ENCODE measurements at places on chromosomes 16 and 17. TPM values are rescaled to one million over a fixed set of nuclear protein-coding genes. Genes with fewer than 3 reads are reported as not detected.
A peak's percentile ranks its signal among the peaks of the same experiment; 100 is the strongest.

Gene PPY
- not detected for total RNA-seq

Gene IGF2BP1
- total RNA-seq = not detected

Gene ZFPM1
- total RNA-seq = 10.8 TPM

Gene EPN3
- not detected for total RNA-seq

Gene C17orf107
- total RNA-seq = 5.7 TPM

DNA sequence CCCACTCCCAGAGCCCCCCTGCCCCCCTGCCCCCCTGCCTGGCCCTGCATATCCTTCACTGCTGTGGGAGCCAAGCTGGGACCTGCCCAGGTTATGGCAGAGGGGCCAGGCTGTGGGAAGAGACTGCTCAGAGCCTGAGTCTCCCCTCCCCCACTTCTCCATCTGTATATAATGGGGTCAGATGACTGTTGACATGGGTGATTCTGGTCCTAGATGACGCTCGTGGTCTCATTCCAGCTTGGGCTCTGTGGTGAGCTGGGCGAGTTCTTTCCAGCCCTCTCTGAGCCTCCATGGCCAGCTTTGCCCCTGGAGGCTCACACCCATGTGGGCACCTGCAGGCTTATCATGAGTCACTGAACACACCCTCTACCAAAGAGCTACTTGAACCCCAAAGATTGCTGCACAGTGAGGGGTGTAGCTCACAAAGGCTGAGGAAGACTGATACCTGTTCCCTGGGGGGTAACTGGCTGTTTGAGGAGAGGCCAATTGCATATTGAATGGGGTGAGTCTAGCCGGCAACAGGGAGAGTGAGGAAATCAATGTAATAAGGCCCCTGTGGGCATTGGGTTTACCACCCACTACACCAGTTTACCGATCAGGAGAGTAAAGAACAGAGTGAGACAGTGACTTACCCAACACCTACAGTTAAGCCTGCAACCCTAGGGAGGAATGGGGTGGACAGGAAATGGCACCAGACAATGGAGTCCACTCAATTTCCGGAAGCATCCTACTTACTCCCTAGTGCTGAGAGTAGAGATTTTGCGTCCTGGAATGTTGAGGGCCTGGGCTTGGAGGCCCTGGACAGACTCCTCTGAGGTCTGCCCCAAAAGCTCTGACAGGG, 4.2 kb upstream of the SREBF1 start:
- no peaks in the 10 kb centered on the region for H3K36me3 ChIP-seq
- H3K4me3 ChIP-seq = peak overlapping the region; percentile 79
- peaks cover 40% of the 10 kb centered on the region for H3K4me1 ChIP-seq
- no peaks in the 10 kb centered on the region for H3K27me3 ChIP-seq
- DNase-seq = no peak

DNA sequence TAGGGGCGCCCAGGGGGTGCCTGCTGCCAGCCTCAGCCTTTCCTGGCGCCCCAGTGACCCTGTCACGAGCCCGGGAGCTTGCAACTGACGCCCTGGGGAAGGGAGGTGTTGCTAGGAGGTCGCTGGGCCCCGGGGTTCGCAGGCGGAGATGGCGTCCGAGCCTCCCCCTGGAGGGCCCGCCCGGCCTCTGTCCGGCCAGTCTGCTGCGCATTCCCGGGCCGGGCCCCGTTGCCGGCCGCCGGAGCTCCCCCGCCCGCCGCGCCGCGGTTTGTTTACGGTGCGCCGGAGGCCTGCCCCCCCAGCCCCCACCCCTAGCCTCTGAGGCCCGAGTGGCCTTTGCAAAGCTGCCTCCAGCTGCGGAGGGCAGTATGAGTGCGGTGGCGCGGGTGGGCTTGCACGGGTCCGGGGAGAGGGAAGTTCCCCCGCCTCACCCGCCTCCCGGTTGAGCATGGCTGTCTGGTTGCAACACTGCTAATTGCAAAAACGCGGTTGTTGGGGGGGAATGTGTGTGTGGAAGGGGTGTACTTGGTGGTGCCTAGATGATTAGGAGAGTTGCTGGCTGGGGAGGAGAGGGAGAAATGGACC, 514 bp downstream of the THRA start:
- no peaks in the 10 kb centered on the region for H3K27me3 ChIP-seq
- H3K36me3 ChIP-seq = no peaks in the 10 kb centered on the region
- H3K27ac ChIP-seq = peak overlapping the region; percentile 96
- peaks cover 41% of the 10 kb centered on the region for H3K4me1 ChIP-seq
- peak overlapping the region; percentile 92 for H3K4me3 ChIP-seq
- DNase-seq = peak; percentile 34

DNA sequence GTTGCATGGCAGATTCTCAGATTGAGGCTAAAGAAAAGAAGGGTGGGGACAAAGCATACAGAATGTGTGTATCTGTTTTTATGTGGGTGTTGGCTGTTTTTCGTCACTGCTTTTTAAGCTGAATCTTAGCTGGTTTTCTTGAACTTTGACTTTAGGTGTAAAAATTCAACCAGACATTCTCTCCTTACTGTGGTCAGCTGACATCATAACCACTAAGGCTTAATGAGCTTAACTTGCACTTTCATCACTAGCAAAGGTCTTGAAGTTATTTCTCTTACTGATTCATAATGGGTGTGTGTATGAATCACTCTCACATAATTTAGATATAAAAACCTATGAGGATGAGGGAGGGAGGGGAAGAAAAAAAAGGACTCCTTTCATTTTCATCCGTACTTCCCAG, 4.0 kb upstream of the CDC6 start:
- H3K27me3 ChIP-seq = no peaks in the 10 kb centered on the region
- DNase-seq = no peak
- peaks cover 10% of the 10 kb centered on the region for H3K4me1 ChIP-seq
- no peak overlapping the region for H3K4me3 ChIP-seq

GRCh38 chr17:49755663-49756283, 8.2 kb downstream of the FAM117A start:
- H3K27ac ChIP-seq = peak overlapping the region; percentile 85
- no peaks in the 10 kb centered on the region for H3K27me3 ChIP-seq
- DNase-seq = no peak
- peak overlapping the region; percentile 37 for H3K4me3 ChIP-seq
- peaks cover 54% of the 10 kb centered on the region for H3K36me3 ChIP-seq
- peaks cover 32% of the 10 kb centered on the region for H3K4me1 ChIP-seq

GRCh38 chr16:1414532-1415260, at the start of gene UNKL:
UNKL (minus strand) TSS chr16:1414704; CDS start chr16:1414691, 13 bp downstream.
- peaks cover 18% of the 10 kb centered on the region for H3K36me3 ChIP-seq
- H3K27ac ChIP-seq = peak within 1 kb of the TSS; percentile 95
- no peaks in the 10 kb centered on the region for H3K27me3 ChIP-seq
- DNase-seq = peak; percentile 85

- no peak overlapping the region for H3K4me3 ChIP-seq
- peaks cover 40% of the 10 kb centered on the region for H3K36me3 ChIP-seq
- no peaks in the 10 kb centered on the region for H3K27me3 ChIP-seq
- DNase-seq = no peak
Measured at GRCh38 chr17:64164596-64165285, 34.8 kb upstream of the ERN1 start.

DNA sequence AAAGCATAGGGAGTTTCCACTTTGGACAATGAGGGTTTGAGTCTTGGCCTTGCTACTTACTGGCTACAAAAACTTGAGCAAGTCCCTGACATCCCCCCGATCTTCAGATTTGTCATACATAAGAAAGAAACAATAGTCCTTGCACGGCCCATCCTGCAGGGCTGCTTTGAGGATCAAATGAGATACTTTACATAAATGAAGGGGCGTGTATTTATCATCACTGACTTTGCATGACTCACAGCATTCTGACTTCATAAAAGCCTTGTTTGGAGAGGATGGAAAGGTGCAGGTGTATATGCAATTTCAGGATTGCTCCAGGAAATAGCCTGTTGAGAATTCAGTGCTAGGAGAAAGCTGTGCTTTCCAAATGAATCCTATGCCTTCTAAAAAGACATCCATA, 465.0 kb upstream of the MAF start:
- no peaks in the 10 kb centered on the region for H3K36me3 ChIP-seq
- H3K27me3 ChIP-seq = no peaks in the 10 kb centered on the region
- no peak for DNase-seq
- no peak overlapping the region for H3K27ac ChIP-seq
- H3K4me3 ChIP-seq = no peak overlapping the region
- H3K4me1 ChIP-seq = no peaks in the 10 kb centered on the region

GRCh38 chr16:85206472-85207356, 94.4 kb upstream of the CIBAR2 start:
- peaks cover 3% of the 10 kb centered on the region for H3K27me3 ChIP-seq
- H3K36me3 ChIP-seq = no peaks in the 10 kb centered on the region
- no peaks in the 10 kb centered on the region for H3K4me1 ChIP-seq
- H3K27ac ChIP-seq = no peak overlapping the region
- H3K4me3 ChIP-seq = no peak overlapping the region

DNA sequence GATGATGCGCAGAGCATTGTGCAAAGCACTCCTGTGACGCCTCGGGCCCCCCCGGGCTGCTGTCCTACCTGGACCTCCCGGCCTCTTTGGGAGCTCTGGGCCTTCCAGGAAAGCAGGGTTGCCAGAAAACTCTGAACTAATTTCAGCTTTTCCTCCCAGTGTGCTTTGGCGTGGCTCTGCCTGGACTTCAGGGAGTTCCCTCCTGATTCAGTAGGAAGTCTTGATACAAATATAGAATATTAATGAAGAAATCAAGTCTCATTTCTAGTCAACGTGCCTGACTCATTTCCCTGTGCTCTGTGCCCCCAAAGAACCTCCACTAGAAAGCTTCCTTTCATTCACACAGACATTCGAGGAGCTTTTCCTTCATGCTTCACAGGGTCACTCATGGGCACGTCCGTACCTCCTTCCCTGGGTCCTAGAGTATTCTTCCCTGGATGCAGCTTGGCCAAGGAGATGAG, 84.0 kb upstream of the NOL11 start:
- no peak for DNase-seq
- no peak overlapping the region for H3K27ac ChIP-seq
- H3K4me1 ChIP-seq = peaks cover 23% of the 10 kb centered on the region
- H3K4me3 ChIP-seq = no peak overlapping the region
- H3K36me3 ChIP-seq = peaks cover 8% of the 10 kb centered on the region

DNA sequence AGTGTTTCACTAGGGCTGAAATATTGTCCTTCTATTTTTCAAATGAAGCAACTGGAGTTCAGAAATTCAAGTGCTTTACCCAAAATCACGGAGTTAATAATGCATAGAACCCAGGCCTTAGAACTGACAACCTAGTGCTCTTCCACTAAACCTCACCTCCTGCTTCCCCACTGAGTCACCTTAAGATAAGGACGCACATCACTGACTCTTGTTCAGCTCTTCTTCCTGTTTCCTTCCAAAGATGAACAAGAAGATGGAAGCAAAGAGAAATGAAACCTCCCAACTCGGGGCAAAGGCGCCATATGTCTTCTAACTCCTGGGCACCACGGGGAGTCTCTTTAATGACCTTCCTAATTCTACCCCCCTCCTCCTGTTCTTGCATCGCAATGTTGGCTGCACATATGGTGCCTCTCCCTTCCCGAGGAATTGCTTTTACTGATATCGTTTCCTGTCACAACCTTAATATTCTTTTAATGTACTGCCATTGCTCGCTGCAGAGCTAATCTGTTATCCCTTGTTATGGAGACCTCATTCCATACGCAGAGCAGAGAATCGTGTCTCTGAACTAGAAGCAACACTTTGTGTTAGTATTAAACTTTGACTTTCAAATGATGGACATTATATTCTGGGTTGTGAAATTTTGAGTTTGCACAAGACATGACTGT, 591.4 kb downstream of the TMEM114 start:
- H3K4me3 ChIP-seq = no peak overlapping the region
- no peak overlapping the region for H3K27ac ChIP-seq
- no peaks in the 10 kb centered on the region for H3K4me1 ChIP-seq
- no peak for DNase-seq

DNA sequence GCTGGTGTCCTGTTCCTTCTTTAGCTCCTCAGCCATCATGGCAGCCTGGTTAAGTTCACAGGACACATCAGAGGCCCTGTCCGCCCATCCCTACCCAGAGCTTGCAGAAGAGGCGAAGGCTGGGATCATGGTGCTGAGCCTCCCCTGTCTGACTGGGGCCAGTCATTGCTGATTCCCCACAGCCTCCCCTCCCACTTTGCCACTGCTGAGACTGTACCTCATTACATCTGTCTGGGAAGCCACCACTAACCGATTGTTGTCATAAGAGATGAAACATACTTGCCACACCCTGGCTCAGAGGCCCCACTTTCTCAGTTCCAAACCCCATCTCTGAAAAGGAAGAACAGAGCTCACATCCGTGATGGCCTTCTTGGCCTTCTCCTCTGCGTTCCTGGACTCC, 66.2 kb downstream of the MYH13 start:
- H3K4me1 ChIP-seq = no peaks in the 10 kb centered on the region
- no peak overlapping the region for H3K27ac ChIP-seq
- no peak for DNase-seq

- DNase-seq = no peak
- H3K27ac ChIP-seq = no peak overlapping the region
- no peak overlapping the region for H3K4me3 ChIP-seq
- H3K4me1 ChIP-seq = peaks cover 16% of the 10 kb centered on the region
- no peaks in the 10 kb centered on the region for H3K27me3 ChIP-seq
Measured at GRCh38 chr16:85600530-85601271, 12.4 kb upstream of the GSE1 start.

GRCh38 chr16:51225878-51226277, 74.8 kb upstream of the SALL1 start:
- peaks cover 7% of the 10 kb centered on the region for H3K27me3 ChIP-seq
- no peaks in the 10 kb centered on the region for H3K4me1 ChIP-seq
- no peak overlapping the region for H3K27ac ChIP-seq
- H3K36me3 ChIP-seq = no peaks in the 10 kb centered on the region
- DNase-seq = no peak

DNA sequence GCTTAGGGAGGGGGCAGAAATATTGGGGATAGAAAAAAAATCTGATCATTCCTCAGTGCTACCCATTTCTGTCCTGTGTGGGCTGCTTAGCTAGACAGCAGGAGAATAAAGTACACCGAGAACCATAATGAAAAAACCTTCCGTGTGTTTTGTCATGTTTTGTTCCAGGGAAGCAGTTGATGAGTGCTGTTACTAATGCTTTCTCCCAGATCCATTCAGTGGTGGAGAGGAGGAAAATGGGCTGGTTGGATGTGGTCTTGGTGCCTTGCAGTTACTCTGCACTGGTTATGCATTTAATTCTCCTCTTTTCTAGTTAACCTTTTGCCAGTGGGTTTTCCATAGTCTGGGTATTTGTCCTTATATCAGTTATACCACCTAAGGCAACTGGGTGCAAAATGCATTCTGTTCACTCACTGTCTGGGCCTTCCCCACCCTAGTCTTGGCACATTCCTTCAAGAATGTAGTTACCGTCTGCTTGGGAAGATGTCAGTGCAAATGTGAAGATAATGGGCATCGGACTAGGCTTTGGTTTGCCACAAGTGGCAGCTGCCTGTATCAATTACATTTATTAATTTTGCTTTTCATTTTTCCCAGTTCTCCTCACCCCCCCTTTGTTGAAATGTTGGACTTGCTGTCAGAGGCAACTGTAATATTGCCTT, 9.3 kb upstream of the TBKBP1 start:
- peak overlapping the region; percentile 76 for H3K27ac ChIP-seq
- no peak for DNase-seq
- H3K4me3 ChIP-seq = no peak overlapping the region
- H3K36me3 ChIP-seq = peaks cover 24% of the 10 kb centered on the region
- no peaks in the 10 kb centered on the region for H3K27me3 ChIP-seq

DNA sequence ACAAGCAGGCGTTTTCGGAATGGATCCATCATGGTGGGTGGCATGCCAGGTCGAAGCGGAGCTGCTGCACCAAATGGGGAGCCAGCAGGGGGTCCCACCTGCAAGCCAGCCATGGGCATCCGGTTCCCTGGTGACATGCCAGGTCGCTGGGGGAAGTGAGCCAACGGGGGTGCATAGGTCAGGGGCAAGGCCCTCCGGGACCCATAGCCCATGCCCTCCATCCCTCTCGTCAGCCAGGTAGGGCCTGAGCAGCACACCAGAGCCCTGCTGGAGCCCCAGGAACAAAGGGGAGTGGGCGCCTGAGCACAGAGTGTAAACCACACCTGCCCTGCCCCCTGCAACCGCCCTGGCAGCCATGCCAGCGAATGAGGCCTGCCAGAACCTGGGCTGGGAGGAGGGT, 5.0 kb downstream of the SMARCD2 start:
- H3K4me1 ChIP-seq = peaks cover 24% of the 10 kb centered on the region
- H3K4me3 ChIP-seq = no peak overlapping the region
- H3K27me3 ChIP-seq = no peaks in the 10 kb centered on the region
- no peak for DNase-seq
- H3K36me3 ChIP-seq = peaks cover 49% of the 10 kb centered on the region
